ENCODE measurements at places on chromosomes 2 and 18. TPM values are rescaled to one million over a fixed set of nuclear protein-coding genes. Genes with fewer than 3 reads are reported as not detected.

- DNase-seq = peak; percentile 24
Measured at GRCh38 chr2:48423376-48423775, 106.6 kb upstream of the STON1 start.

GRCh38 chr2:182048088-182048487 lies 62.4 kb downstream of the PPP1R1C start:
- DNase-seq = no peak

GRCh38 chr2:42106257-42106816 lies 58.5 kb downstream of the PKDCC start:
- DNase-seq = no peak

DNA sequence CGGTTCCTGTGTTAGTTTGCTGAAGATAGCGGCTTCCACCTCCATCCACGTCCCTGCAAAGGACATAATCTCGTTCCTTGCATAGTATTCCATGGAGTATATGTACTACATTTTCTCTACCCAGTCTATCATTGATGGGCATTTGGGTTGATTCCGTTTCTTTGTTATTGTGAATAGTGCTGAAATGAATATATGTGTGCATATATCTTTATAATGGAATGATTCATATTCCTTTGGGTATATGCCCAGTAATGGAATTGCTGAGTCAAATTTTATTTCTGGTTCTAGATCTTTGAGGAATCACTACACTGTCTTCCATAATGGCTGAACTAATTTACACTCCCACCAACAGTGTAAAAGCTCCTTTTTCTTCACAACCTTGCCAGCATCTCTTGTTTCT lies 255.4 kb upstream of the CDH2 start:
- no peak for DNase-seq

- DNase-seq = no peak
Measured at GRCh38 chr18:45106331-45106774, 425.7 kb downstream of the SETBP1 start.

DNA sequence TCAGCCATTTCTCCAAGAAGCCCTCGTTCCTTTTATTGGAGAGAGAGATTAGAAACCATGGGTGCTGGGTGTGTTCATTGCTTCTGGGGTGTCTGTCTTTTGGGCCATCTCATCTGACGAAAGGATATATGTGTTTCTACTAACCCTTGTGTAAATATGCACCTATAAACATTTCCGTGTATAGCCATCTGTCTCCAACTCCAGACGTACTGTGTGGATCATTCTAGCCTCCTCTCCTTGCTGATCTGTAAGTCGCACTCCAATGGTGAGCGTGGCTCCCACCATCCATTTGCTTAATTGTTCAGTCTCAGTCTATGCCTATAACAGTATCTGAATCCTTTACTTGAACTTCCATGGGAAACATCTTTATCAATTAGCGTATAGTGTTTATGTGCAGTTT lies 1.8 kb downstream of the RBFA start:
- no peak for DNase-seq

The ALLC gene
- total RNA-seq = not detected

DNA sequence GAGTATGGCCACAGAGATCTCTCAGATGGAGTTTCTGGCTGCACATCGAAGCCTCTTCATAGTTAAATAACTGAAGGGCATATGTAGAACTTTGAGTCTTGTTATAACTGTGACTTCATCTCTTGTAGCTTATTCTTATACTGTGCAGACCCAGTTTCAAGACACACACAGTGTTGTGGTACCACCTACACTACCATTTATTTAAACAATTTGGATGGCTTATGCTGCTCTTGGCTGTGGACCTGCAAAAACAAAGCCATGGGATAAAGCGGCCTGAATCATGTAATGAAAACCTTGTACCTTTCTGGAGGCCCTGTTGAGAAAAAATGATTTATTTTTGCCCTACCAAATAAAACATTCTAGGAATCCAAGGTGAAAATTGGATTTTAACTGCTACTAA lies 262.8 kb upstream of the RASGRP3 start:
- DNase-seq = no peak

DNA sequence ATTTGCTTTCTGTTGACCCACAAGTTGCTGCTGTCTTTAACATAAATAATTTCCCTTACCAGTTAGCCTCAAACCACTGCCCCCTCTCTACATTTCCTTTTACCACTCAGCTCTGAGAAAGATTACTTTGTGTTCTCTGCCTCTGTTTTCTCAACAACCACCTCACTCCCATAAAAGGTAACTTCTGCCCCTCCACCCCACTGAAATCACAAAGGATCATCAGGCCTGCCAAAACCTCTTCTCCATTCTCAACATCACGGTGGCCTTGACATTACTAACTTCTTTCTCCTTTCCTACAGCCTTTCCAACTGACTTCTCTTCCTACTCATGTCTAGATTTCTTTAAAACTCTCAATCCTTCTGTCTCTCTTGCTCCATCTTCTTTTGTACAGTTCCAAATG lies 10.1 kb downstream of the ACADL start:
- DNase-seq = no peak

The UPP2 gene
- not detected for total RNA-seq

The CABYR gene
- total RNA-seq = 0.46 TPM

The MAP3K19 gene
- total RNA-seq = not detected

- peak; percentile 38 for DNase-seq
Measured at GRCh38 chr2:134718817-134719814, at the start of gene TMEM163. TSS of gene TMEM163 (minus strand) at chr2:134719000.

GRCh38 chr2:24261441-24261840 lies 86.6 kb downstream of the FAM228A start:
- no peak for DNase-seq

The GLB1L gene
- total RNA-seq = 2.7 TPM

DNA sequence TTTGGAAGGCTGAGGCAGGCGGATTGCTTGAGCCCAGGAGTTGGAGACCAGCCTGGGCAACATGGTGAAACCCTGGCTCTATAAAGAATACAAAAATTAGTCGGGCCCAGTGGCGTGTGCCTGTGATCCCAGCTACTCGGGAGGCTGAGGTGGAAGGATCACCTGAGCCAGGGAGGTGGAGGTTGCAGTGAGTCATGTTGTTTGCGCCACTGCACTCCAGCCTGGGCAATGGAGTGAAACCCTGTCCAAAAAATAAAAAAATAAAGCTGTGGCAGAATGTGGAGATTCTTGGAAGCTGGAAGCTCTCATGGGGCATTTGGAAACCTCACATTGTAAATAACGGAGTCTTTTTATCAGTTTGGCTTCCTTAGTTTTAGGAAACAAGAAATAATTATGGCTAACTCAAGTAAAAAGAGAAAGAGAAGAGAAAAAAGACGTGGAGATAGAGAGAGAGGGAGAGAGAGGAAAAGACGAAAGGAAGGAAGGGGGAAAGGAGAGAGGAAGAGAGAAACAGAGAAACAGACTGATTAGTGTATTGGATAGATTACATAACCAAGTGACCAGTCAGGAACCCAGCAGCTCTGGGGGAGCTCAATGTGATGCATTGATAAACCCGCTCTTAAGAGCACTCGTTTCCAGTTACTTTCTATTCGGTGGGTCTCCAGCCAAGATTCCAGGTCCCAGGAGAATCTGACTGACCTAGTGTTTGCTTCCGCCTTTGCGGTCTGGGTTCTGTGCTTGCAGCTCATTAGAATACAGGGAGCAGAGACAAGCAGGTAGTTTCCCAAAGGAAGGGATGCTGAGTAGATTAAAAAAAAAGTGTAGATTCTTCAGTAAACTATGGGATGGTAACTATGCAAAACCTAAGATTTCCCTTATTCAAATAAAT lies 1.1 kb upstream of the SPAST start:
- peak; percentile 24 for DNase-seq

DNA sequence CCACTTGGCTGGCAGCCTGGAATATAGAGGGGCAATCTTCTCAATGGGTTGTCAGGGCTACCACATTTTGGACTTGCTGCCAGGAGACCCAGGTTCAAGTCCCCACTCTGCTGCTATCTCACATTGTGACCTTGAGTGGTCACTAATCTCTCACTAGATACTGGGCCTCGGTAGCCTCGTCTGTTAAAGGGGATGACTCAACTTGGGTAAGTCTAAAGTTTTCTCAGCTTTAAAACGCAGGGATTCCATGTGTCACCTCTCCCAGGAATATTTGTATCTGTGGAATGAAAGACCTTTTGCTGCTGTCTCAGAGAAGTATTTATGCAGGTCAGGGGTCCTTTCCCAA lies 86.3 kb downstream of the SEMA4F start:
- no peak for DNase-seq

DNA sequence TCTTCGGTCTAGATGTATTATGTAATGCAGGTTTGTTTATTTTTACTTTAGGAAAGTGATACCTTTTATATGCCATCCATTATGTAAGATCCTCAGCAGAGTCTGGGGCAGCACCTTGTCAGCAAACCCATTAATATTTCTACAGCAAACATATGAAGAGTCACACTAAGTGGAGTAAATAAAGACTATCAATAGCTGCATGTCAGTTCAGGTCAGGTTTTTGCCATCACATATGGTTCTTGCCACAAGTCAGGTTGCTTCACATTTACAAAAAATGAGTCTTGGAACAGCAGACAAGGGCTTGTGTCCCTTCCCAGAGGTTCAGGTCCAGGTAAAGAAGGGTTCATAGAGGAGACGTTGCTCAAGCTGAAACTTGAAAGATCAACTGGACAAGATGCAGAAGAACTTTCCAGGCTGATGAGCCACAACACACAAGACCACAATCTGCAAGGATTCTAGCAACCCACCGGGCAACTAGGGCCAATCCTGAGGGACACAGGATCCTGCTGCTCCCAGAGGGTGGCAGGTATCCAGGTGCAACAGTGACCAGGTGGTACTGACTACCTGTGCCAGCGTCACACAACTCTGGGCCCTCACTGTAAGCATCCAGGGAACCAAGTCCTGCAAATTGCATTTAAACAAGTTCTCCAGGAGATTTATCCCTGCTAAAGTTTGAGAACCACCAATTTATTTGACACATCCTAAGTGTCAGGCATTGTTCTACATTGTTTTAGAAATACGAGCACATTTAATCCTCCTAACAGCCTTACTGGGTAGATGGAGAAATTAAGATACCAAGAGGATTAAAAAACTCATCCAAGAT lies 215.8 kb downstream of the ALPK2 start:
- no peak for DNase-seq

GRCh38 chr2:6741229-6741628 lies 124.5 kb downstream of the CMPK2 start:
- no peak for DNase-seq

The STPG4 gene
- total RNA-seq = 0.23 TPM

All from activated CD4-positive, alpha-beta T cell treated with anti-CD3 and anti-CD28 coated beads for 36 hours (primary cell).